ENCODE measurements at places on chromosomes 1 and 21.

GRCh38 chr21:14259747-14260146, 43.8 kb downstream of the RBM11 start:
- no peak for DNase-seq

DNA sequence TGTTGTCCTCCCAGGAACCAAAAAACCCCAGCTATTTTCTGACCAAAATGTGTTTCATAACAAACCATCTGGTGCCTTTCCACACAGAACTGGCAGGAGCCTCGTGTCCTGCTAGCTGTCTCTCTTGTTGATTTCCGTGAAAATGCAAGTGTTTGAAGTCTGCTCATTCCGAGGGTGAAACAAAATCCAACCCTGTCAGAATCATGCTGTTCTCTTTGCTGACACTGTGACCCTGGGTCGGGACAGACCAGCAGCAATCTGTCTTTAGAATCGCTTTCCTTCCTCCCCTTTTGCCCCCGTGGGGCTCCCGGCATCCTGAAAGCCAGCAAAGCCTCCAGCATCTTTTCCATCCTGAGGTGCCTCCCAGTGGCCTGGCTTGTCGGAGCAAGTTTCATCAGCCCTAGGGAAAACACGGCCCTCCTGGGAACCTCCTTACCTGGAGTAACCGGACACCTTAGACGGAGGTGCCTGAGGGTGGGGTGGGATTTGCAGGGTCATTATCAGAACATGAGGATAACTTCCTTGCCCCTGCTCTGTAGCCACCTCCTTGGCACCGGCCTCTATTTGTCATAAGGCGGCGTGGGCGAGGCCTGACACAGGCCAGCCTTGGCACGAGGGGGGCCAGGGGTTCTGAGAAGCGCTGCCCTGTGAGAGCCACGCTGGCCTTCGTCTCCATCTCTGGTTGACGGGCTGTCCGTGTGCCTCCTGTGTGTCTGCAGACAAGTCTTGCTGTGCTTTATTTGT, 24.9 kb downstream of the LDLRAP1 start:
- no peak for DNase-seq

GRCh38 chr1:41758500-41758899, 160.2 kb downstream of the HIVEP3 start:
- no peak for DNase-seq

DNA sequence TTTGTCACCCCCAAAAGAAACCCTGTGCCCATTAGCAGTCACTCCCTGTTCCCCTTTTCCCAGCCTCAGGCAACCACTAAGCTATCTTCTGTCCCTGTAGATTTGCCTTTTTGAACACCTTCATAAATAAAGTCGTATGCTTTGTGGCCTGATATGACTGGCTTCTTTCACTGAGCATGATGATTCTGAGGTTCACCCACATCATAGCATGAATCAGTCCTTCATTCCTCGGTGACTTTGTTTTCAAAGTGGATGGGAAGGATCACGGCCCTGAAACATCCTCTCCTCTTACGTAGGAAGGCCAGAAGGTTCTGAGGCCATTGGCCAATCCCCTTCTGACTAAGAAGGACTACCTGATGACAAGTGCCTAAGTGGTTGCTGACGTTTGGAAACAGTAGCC, 39.1 kb downstream of the NIPAL3 start:
- no peak for DNase-seq

DNA sequence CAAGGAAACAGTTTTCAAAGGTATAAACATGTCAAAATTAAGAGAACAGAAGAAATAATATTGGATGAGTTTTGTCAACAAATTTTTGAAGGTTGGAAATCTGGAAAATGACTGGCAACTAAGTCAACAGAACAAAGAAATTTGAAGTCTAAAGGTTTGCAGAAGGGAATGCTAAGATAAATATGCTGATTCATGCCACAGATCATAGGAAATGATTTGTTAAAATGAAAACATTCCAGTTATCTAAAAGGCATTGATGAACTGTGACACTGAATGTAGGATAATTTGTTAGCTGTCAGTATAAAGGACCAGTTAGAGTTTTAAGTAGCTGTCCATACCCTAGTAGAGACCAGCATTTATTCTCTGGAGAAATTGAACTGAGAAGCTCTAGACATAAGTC, 157.9 kb upstream of the CHRM3 start:
- DNase-seq = no peak

DNA sequence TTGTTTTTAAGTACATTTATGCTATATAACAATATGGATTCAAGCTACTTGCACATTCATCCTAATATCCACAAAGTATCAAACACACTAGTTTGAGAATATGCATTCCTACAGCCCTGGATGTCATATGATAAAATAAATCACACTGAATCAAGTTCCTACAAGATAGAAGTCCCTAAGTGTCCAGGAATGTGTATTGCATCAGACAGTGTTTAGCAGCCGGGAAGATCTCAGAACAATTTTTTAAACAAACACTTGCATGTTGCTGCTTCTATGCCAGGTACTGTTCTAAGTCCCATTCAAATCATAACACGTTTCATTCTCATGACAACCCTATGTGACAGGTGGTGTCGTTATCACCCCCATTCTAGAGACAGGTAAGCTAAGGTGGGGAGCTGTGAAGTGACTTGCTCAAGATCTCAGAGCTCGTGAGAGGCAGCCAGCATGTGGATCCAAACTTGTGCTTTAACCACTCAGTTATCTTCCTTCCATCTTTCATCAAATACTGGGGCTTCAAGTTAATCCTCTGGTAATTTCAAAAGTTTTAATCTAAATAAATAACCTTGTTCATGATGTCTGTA, 68.3 kb upstream of the KIF26B start:
- DNase-seq = no peak

DNA sequence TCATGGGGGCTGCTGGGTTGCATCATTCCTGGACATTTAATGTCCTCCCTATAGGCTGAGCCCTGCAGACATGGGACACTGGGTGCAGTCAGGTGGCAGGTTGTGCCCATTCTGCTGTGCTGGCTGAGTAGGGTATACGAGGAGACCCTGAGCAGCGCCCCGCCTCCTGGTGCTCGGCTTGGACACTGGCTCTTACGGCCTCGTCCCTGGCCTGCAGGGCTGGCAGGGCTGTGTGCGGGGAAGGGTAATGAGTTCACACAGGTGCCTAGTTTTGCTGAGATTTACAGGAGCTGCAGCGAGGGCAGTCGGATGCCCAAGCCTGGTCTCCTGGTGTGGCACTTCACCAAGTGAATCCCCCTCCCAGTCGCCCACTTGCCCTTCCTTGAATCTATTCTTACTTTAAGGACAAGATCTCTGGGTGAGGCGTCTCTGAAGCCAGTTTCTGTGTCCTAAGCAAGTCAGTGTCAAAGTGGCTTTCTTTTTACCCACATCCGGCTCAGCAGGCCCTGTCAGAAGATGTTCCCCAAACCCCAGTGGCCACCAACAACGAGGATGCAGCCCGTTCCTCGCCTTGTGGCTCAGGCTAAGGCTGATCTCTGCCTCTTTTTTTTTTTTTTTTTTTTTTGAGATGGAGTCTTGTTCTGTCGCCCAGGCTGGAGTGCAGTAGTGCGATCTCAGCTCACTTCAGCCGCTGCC, 73.2 kb downstream of the MAN1C1 start:
- DNase-seq = no peak

DNA sequence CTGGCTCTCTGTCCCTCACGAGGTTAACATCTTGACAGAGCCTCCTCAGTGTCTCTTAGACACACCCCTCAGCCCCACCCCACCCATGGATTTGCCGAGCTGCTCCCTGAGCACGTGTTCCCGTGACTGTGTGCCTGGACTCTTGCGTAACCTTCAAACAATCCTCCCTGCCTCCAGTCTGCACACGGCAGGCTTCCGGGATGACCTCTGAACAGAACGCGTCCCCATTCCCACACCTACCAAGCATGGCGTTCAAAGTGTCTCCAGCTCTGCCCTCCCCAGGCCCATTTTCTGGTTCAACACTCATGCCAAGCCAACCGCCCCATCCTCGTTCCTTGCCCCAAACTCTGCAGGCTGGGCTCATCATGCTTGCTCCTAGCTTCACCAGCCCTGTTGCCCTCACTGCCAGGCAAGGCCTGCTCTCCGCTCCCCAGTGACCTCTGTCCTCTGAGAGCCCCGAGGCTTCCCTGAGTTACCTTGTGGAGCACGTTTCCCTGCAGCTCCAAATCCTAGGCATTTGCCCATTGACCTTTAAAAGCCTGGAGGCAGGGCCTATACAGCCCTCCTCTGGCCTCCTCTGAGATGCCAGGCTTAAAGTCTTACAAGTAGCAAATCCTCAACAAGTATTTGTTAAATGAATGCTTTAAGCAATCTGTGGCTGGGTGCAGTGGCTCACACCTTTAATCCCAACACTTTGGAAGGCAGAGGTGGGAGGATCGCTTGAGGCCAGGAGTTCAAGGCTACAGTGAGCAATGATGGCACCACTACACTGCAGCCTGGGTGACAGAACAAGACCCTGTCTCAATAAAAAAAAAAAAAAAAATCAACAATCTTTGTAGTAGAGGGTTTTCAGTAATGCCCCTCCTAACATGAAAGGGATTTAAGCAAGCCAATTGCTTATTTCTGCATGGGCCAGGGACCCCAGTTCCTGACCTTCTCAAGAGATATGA, 5.0 kb downstream of the AGT start:
- DNase-seq = no peak

DNA sequence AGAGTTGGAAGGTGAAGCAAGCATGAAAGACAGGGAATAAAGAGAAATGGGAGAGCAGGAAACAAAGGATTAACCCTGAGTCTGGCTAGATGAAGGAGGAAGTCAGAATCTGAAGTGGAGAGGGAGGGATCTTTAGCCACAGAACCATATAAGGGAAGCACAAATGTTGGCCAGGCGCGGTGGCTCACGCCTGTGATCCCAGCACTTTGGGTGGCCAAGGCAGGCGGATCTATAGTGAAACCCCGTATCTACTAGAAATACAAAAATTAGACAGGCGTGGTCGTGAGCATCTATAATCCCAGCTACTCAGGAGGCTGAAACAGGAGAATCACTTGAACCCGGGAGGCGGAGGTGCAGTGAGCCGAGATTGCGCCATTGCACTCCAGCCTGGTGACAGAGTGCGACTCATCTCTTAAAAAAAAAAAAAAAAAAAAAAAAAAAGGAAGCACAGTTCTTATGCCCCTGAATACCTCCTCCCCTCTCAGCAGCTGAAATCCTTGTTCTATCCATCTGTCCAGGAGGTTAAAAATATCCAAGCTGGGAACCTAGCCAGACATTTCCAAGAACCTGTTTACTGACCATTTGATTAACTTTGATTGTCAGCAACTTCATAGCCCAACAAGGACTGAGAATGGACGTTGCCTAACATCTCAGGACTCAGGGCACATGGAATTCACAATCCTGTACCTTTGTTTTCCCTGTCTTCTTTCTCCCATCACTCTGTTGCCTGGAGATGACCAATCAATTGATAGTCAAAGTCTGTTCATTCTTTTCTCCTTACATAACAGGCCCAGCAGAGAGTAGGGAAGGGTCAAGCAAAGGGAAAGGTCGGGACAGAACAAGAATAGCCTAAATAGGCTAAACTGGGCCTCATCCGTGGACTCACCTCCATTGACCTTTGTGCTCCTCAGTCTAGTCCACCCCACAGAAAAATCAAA, 10.6 kb downstream of the TXNIP start:
- no peak for DNase-seq

GRCh38 chr1:108533351-108534083, 26.4 kb upstream of the EEIG2 start:
- peak; percentile 6 for DNase-seq

GRCh38 chr1:201614262-201615015, 75.5 kb downstream of the NAV1 start:
- DNase-seq = no peak

DNA sequence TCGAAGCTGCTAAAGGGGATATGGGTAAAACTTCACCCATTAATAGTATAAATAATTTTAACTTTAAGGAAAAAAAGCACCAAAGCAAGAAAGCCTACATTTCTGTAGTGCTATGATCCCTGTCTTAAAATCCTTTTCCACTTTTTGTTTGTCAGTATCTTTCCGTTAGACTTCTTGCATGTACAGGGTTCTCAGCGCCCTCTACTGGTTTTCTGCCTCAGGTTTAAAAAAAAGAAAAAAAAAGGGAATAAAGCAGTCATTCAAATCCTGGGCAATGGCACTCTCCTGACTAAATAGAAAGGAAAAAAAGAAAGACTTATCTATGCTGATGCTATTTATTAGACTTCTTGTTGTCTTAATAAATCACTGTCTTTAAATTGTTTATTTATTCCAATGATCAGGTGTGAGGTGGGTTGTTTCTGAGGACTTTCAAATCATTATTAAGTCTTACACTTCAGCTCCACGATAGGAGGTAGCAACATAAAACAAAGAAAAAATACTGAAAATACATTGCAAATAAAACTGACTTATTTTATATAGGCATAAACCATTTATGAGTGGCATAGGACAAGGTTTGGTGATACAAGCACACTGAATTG, 475.4 kb upstream of the NR5A2 start:
- DNase-seq = peak; percentile 4

- no peak for DNase-seq
Observed at GRCh38 chr21:17784180-17784598, 35.0 kb downstream of the C21orf91 start.

- no peak for DNase-seq
Observed at GRCh38 chr1:58687516-58687915, 12.3 kb downstream of the MYSM1 start.

DNA sequence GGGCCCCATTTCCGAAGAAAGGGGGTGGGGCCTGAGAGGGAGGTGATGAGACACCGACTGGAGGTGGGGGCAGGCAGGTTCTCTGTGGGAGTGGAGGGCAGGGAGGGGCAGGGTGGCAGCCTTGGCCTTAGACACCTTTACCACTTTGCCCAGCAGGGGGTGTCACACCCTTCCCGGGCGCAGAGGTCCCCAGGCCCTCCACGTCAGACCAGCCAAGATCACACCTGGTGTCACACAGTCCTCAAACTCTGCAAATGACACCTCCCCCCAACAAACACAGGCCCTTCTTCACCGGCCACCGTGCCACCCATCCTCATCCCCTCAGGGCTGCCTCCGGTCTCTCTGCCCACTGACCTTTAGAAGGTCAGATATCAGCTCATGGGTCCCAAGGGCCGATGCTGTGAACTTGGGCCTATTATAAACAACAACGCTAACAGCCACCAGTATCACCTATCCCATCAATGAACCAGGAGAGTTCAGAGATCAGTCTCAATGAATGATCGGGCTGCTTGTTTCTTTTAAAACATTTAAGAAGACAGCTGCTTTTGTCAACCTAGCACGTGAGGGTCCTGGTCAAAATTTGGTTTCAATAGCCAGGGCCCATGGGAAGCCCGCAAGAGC, 103.9 kb downstream of the CASZ1 start:
- DNase-seq = peak; percentile 69

- no peak for DNase-seq
Observed at GRCh38 chr1:82731216-82731615, 930.5 kb downstream of the ADGRL2 start.

DNA sequence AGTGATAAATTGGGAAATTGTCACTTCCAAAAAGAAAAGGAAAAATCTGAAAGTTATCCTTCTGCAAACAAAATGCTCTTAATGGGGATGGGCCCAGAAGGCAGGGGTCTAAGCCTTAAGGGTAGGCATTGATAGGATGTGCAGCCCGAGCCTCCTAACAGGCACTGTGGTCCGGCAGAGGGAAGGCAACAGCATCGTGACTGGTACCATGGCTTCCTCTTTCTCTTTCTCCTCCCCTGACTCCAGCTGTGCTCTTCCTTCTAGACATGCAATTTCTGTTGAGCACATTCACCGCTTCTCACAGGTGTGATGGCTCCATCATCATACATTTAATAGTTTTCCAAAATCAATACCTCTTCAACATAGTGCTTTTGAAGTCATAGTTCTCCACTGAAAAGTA, 91.5 kb downstream of the SELENOF start:
- no peak for DNase-seq

GRCh38 chr1:89833183-89834082, 12.6 kb downstream of the LRRC8D start:
- DNase-seq = no peak

- DNase-seq = no peak
Observed at GRCh38 chr1:12113433-12114339, 50.6 kb downstream of the TNFRSF8 start.
